Tibial nerve (tissue), 4 donors: ENCODE measurements at places on chromosomes 2 and 18.

- no peak for DNase-seq
Measured at GRCh38 chr2:101432411-101433181, 42.3 kb downstream of the RFX8 start.

GRCh38 chr18:2410688-2411087 is 160.6 kb downstream of the METTL4 start:
- DNase-seq: no peak

DNA sequence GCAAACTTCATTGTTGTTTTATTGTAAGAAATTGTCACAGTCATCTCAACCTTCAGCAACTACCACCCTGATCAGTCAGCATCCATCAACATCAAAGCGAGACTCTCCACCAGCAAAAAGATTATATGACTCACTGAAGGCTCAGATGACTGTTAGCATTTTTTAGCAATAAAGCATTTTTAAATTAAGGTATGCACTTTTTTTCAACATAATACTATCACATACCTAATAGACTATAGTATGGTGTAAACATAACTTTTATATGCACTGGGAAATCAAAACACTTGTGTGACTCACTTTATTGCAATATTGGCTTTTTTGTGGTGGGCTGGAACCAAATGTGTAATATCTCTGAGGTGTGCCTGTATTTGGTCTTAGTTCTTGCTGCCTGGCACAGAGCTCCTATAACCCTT is 15.6 kb downstream of the SCN1A start:
- DNase-seq: no peak

DNA sequence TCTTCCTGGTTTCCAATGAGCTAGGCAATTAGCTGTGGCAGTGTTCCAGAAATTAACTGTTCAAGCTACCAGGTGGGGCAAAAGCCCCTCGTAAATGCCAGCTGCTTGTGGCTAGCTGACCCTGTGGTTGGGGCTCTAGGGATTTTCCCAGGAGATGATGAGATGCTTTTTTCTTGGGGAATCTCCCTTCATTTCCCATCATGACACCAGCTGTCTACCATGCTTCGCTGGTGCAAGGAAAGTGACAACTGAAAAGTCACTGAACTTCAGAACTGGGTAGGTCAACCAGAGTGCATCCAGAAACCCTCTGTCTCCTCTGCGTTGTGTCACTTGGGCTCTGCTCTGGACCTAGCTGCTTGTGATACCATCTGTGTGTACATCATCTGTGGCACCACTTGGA is 386.5 kb upstream of the DCC start:
- no peak for DNase-seq

- no peak for DNase-seq
Measured at GRCh38 chr2:168089200-168089599, 158.2 kb downstream of the STK39 start.

- no peak for DNase-seq
Measured at GRCh38 chr18:54323970-54324369, 33.7 kb downstream of the STARD6 start.

- DNase-seq: no peak
Measured at GRCh38 chr18:76420898-76421684, 74.0 kb downstream of the ZNF516 start.

DNA sequence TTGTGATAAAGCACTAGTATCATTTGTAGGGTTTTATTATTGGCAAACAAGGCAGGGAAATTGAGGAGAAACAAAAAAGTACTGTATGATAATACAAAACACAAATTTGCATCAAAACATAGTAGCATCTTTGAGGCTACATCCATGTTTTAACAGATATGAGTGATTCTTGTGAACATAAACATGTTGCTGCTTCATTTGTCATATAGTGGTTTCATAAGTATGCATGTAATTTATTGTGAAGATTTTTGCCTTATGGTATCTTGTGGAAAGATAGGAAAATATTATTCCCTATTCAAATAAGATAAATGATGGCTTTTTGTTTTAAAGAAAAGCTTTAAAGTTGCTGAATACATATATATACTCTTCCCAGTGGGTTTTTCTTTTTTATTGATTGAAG is 60.3 kb downstream of the VRK2 start:
- DNase-seq: no peak

DNA sequence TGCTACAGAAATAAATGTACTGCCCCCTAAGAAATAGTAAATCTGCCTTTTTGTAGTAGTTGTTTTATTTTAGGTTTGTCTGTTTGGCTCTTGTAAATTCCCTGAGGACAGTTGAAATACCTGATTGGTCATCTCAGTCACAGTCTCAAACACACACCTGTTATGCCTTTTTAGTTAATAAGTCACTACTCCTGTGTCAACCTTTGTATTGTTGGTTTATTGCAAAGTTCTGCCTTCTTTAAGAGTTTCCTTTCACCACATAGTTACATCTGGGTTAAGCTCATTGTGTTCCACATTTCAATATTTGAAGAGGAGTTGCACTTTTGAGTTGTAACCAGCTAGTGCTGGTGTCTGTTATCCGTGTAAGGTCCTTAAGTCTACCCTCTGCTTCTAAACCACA is 198.7 kb downstream of the CCDC85A start:
- DNase-seq: no peak

- DNase-seq: no peak
Measured at GRCh38 chr2:74379851-74380789, at the start of gene DCTN1. Gene DCTN1, minus strand, starts transcription at chr2:74380311. Its CDS starts 274 bp downstream, at chr2:74380037.

GRCh38 chr18:76442413-76443171 is 52.5 kb downstream of the ZNF516 start:
- DNase-seq: no peak

DNA sequence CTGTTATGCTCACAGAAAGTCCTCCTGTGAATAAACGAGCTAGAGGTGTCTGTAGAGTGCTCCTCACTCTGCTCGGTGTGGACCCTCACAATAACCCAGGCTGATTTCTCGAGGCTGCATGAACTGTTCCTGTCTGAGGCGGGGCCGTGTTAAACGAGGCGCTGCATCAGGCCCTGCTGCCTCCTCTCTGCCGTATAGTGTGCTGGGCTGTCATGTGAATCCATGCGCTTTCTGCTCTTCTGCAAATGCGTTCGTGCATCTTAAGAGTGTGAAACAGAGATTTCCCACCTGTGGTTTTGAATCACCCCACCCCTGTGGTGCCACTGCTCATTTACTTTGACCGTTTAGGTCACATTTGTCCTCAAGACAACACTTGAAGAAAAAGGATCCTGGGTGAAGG is 26.2 kb downstream of the TRAF3IP1 start:
- no peak for DNase-seq

GRCh38 chr18:7000484-7001096 is 117.0 kb downstream of the LAMA1 start:
- DNase-seq: no peak

- no peak for DNase-seq
Measured at GRCh38 chr2:208101716-208102631, 22.4 kb downstream of the CRYGD start.

- DNase-seq: no peak
Measured at GRCh38 chr18:51727780-51728179, 530.3 kb upstream of the MEX3C start.

- DNase-seq: no peak
Measured at GRCh38 chr2:22213237-22213636, 1089.5 kb downstream of the TDRD15 start.

GRCh38 chr2:170362871-170363631 is 185.1 kb downstream of the MYO3B start:
- peak; percentile 6 for DNase-seq

GRCh38 chr2:221629468-221629867 is 57.4 kb upstream of the EPHA4 start:
- no peak for DNase-seq

DNA sequence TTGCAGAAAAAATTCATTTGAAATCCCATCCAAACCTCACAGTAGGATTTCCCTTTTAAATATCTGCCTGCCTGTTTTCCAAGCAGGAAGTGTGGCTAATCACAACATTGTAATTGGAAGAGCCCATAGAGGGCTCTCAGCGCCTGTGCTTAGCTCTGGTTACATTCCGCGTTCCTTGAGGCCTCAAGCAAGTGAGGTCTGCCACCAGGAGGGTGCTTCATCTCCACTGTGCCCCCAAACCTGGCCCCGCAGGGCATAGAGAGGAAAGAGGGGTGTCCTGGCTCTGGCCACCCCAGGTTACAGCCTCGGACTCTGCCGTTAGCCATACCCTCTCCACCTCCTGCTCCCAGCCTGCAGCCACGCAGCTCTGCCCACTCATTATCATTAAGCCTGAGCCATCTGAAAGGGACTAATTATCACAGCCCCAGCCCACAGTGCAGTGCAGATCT is 214.8 kb downstream of the SP3 start:
- DNase-seq: no peak

GRCh38 chr2:120094795-120095194 is 81.9 kb downstream of the EPB41L5 start:
- DNase-seq: no peak

DNA sequence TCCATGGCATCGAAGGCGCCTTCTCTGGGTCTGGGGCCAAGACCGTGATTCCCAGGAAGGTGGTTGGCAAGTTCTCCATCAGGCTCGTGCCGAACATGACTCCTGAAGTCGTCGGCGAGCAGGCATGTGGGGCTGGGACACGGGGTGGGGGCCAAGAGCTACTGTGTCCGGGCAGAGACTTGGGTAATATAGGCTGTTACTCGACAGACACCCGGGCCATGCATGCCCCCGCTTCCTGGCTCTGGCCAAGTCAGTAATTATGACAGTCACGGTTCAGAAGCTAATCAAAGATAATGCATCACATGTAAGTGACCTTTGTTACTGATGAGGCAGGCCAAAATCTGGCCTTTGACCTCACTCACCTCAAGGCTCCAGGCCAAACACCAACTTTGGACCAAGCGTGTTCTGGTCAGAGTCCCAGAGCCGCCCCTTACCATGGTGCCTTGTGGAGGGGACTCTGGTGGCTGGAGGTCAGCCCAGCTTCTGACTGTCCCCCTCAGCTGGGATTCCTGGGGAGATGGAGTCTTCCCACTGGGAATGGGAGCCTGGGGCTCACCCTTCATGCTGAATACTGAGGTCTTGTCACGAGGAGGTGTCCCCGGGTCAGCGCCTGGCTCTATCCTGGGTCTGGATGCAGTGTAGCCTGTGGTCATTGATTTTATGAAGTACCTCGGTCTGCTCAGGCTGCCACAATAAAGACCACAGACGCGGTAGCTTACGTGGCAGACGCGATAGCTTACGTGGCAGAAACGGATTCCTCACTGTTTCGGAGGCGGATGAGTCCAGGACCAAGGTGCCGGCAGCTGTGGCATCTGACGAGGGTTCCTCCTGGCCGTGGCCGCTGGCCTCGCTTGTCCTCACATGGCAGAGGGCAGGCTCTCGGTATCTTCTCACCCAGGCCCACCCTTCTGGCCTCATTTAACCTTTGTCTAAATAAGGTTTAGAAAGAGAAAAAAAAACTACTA is 17.7 kb upstream of the CNDP1 start:
- no peak for DNase-seq

DNA sequence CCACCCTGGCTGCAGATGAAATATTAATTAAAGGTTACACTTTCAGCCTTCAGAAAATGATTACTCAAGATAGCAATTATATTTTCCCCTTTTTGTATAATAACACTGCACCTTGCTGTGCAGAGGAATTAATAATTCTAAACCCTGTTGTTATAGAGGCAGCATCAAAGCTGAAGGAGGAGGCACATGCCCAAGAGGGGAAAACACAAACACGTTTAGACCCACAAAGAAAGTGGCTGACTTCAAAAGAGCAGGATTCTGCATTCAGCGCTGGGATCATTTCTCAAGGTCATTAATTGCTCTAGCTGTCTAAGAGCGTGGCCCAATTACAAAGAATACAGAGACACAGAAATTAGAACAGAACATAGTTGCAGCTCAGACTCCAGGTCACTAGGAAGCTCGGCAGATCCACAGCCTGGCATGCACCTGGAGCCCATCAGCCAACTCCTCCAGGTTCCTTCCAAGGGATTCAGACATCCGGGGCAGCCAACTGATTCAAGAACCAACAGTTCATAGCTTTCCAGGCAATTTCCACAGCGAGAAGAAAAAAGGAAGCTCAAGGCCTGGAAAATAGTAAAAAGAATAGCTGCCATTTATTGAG is 102.3 kb upstream of the ID2 start:
- no peak for DNase-seq

DNA sequence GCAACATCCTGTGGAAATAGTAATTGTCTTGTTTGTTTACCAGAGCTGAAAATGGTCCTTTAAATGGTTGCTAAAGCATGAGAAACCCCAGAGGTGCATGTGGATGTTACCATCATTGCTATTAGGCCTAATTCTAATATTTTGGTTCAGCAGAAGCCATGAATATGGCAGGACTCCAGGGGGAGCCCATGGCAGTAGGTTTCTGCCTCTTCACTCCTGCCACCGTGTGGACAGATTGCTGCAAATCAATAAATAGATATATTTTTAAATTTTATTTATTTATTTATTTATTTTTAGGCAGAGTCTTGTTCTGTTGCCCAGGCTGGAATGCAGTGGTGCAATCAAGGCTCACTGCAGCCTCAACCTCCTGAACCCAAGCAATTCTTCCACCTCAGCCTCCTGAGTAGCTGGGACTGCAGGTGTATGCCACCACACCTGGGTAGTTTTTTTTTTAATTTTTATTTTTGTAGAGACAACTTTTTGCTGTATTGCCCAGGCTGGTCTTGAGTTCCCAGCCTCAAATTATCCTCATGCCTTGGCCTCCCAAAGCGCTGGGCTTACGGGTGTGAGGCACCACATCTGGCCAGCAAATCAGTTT is 54.9 kb upstream of the CAPN13 start:
- no peak for DNase-seq

GRCh38 chr2:46297546-46298271 is 502 bp downstream of the EPAS1 start:
- DNase-seq: no peak

- DNase-seq: no peak
Measured at GRCh38 chr2:100616841-100617390, 54.1 kb downstream of the PDCL3 start.

DNA sequence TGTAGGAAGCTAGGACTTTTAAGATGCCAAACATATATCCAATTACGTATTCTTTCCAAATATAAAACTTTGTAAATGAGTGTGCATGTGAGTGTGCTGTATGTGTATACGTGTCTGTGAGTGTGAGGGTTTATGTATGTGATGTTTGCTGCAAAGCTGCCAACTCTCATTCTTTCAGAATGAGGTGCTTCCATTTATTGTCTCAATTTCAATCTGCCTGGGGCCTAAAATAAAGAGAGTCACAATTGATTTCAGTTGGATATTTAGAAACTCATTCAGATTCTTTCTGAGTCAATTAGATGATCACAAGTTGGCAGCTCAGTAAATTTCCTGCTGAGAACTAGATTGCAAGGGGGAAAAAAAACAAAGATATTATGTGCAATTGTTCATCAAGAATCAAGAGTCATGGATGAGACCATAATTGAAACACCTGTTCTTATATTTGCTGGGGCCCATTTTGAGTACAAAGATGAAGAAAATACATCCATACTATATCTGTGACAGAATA is 621.2 kb upstream of the ACVR2A start:
- no peak for DNase-seq

DNA sequence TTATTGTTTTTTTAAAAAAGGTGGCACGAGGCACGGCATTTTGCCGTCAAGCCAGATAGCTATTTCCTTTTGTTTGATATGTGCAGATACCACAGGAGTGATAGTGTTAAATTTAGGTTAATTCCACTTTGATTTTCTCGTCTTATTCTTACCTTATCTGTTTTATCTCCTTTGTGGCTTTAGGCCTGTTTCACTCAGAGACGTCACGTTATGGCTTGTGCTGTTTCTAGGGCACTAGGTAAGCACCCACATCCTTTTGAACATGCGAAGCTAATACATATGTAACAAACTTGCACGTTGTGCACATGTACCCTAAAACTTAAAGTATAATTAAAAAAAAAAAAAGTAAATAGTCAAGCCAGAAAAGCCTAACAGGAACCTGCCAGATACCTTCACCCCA is 57.8 kb downstream of the C18orf63 start:
- no peak for DNase-seq
